ENCODE measurements at places on chromosomes 12 and 14. TPM values are rescaled to one million over a fixed set of nuclear protein-coding genes. Genes with fewer than 3 reads are reported as not detected.

Gene TRIAP1
- total RNA-seq, result 17.6 TPM

DNA sequence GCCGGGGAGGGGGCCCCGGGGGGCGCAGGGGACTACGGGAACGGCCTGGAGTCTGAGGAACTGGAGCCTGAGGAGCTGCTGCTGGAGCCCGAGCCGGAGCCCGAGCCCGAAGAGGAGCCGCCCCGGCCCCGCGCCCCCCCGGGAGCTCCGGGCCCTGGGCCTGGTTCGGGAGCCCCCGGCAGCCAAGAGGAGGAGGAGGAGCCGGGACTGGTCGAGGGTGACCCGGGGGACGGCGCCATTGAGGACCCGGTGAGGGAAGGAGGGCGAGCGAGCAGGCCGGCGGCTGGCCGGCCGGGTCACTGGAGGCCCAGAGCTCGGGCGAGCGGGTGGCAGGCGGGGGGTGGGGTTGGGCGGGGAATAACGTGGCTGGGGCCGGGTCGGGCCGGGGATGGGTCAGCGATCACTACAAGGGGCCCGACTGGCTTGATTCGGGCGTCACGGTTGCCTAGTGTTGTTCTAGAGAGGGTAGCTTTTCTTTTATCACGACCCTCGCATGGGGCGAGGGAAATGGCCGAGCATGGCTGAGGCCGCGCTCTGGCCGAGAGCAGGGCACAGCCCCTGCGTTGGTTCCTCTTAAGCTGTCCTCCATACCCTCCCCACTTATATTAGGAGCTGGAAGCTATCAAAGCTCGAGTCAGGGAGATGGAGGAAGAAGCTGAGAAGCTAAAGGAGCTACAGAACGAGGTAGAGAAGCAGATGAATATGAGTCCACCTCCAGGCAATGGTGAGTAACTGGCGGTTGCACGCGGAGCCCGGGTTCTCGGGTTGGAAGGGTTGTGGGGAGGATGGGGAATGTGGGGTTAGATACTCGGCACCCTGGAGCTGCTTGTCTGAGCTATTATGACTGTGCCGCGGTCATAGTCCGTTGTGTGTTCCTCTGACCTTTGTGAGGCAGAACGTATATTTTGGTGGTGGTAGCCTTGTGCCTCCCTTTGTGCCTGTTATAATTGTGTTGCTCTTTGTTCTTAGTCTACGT lies 603 bp downstream of the PABPN1 start:
- DNase-seq, result no peak

DNA sequence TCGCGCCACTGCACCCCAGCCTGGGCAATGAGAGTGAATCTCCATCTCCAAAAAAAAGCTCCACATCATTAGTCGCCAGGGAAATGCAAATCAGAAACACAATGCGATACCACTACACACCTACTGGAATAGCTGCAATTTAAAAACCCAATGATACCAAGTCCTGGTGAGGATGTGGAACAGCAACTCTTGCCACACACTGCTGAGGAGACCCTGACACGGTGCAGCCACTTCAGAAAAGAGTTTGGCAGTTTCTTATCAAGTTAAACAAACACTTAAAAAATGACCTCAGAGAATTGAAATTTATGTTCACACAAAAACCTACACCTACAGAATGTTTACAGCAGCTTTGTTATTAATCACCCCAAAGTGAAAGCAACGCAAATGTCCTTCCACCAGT lies 12.1 kb downstream of the P2RX2 start:
- DNase-seq, result no peak

GRCh38 chr12:3532931-3533702 lies 42.1 kb downstream of the PRMT8 start:
- DNase-seq, result peak; percentile 65

Gene RGS6
- total RNA-seq, result 0.08 TPM

DNA sequence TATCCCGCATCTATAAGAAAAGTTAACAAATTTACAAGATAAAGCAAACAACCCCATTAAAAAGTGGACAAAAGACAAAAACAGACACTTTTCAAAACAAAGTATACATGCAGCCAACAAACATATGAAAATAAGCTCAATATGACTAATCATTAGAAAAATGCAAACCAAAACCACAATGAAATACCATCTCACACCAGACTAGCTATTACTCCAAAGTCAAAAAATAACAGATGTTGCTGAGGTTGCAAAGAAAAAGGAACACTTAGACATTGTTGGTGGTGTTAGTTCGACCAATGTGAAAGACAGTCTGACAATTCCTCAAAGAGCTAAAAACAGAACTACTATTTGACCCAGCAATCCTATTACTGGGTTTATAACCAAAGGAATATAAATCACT lies 968.6 kb upstream of the USP15 start:
- no peak for DNase-seq

Gene FBLN5
- total RNA-seq, result 44.3 TPM

DNA sequence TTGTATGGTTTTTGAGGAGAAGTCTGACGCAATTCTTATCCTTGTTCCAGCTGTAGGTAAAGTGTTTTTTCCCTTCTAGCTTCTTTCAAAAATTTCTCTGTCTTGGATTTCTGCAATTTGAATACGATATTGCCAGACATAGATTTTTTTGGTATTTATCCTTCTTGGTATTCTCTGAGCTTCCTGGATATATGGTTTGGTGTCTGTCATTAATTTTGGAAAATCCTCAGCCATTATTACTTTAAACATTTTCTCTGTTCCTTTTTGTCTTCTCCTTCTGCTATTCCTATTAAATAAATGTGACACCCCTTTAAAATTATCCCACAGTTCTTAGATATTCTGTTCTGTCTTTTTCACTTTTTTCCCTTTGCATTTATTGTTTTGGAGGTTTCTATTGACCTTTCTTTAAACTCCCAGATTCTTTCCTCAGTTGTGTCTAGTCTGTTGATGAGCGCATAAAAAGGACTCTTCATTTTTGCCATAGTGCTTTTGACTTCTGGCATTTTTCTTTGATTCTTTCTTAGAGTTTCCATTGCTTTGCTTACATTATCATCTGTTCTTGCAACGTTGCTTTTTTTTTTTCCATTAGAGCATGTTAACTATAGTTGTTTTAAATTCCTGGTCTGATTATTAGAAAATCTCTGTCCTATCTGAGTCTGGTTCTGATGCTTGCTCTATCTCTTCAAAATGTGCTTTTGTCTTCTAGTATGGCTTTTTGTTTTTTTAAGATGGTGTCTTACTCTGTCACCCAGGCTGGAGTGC lies 129.1 kb downstream of the MSRB3 start:
- DNase-seq, result no peak

DNA sequence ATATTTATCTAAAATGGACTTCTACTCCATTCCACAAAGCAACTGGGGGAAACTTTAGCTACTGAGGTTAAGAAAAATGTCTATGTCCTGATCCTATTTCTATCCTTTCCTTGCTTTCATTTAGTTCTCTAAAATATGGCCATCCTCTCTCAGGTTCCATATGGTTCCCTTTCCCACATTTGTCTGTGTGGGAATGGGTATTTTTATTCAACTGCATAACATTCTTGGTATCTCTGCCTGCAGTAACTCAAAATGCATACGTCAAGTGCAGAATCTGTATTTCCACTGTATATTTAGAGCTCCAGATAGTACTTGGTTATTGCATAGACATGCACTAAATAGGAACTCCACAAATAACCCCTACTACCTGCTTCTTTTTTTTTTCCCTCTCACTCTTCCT lies 130.6 kb upstream of the BTG1 start:
- DNase-seq, result no peak

Gene MYO1H
- not detected for total RNA-seq

DNA sequence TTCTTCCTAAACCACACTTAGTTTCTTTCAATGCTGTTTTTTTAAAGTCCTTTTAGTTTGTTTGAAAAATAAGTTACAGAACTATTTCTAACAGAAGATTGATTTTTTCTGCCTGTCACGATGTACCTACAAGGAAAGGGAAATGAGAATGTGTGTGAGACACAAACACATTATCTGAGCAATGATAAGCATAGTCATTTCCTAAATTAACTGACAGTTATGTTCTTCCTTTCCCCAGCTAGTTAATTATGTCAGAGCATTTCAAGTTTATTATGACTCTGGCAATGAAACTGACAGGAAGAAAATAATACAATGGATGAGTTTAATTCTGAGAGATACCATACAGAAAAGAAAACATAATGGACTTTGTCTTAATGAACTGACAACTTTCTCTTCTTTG lies 21.3 kb upstream of the LDHB start:
- no peak for DNase-seq

GRCh38 chr12:52607314-52607713 lies 6.1 kb upstream of the KRT72 start:
- DNase-seq, result no peak

DNA sequence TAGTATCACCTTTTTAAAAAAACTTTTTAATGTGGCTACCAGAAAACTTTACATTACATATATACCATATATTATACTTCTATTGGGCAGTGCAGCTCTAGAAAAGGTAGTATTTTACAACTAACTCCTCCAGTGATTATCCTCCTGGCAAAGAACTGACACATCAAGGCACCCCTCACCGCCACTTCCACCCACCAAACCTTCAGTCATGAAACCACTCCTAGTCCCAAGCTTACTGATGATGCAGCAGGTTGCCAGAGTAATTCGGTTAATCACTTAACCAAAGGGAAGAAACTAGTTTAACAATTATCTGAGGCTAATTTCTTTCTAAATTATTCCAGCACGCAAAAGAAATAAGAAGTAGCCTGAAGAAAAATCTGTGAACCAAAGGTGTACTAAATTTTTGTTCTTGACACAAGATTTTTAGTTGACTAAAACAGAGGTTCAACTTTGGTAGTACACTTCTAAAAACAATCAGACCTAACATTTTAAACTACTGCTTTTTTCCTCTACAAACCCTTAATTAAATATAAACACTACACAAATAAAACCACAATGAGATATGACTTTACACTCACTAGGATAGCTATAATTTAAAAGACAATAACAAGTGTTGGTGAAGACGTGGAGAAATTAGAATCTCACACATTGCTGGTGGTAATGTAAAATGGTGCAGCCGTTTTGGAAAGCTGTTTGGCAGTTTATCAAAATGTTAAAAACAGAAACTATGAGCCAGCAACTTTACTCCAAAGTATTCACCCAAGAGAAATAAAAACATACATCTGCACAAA lies 16.7 kb downstream of the SPPL3 start:
- no peak for DNase-seq

DNA sequence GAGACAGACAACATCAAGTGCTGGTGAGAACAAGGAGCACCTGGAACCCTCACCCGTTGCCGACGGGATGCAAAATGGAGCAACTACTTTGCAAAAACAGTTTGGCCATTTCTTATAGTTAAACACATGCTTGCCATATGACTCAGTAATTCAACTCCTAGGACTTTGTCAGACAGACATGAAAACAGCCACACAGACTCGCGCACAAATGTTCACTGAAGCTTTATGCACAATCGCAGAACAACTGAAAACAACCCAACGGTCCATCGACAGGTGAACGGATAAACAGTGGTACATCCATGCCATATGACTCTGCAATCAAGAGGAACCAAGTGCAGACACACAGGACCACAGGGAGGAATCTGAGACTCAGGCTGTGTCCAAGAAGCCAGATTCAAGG lies 30.8 kb downstream of the NCOR2 start:
- DNase-seq, result no peak

DNA sequence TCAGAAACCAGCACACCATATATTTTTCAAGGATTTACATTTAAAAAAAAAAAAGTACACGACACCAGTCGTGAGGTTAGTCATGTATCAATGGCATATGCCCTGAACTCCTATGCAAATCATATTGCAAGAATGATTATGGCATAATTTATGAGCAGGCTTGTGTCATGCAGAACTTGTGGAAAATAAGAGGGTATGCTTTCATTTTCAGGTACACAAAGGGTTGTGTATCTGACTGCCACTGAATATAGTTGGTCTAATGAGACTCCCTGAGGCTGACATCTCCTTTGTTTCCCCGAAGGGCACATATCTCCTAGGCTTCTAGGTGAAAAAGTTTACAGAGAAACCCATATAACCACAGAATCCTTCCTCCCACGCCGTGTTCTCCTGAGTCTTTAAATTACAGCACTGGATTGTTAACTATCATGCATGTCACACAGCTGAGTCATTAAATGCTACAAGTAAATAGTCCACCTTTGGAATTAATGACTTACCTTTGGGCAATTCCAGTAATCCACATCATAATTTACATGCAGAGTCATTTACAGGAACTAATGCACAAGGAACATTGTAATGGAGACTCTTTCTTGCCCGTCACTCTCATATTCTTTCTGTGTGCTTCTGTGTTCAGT lies 356.7 kb upstream of the DIO2 start:
- no peak for DNase-seq

DNA sequence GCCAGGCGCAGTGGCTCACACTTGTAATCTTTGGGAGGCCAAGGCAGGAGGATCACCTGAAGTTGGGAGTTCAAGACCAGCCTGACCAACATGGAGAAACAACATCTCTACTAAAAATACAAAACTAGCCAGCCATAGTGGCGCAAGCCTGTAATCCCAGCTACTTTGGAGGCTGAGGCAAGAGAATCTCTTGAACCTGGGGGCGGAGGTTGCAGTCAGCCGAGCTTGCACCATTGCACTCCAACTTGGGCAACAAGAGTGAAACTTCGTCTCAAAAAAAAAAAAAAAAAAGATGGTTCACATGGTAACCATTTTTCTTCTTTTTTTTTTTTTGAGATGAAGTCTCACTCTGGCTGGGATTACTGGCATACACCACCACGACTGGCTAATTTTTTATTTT lies 35.3 kb downstream of the SLC2A14 start:
- no peak for DNase-seq

- no peak for DNase-seq
These were observed 179.0 kb downstream of the SLC15A4 start for GRCh38 chr12:128644664-128645296.

Gene AMHR2
- 0.23 TPM for total RNA-seq

Gene CFAP54
- total RNA-seq, result not detected

GRCh38 chr12:131735476-131736445 lies 24.9 kb downstream of the SFSWAP start:
- no peak for DNase-seq

DNA sequence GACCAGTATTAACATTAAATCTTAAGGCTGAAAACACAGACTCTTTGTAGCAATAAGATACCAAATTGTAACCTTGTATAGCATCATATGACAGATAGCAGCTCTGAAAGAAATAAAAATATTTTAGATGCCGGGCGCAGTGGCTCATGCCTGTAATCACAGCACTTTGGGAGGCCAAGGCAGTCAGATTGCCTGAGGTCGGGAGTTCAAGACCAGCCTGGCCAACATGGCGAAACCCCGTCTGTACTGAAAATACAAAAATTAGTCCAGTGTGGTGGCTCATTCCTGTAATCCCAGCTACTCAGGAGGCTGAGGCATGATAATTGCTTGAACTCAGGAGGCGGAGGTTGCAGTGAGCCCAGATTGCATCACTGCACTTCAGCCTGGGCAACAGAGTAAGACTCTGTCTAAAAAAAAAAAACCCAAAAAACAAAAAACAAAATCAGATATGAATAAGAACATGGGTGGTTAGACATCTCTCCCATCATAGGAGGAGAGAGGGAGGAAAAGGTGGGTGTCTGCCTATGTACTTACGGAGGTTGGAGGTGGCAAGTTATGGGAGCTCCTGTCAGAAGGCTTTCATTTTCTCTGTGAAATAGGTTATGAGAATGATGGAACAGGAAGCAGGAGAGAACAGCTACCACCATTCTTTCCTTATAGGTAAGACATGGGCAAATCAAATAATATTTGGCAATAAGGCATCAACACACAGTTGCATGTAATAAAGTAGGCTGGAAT lies 7.6 kb upstream of the HEBP1 start:
- no peak for DNase-seq

Gene SLC7A8
- total RNA-seq, result 67.7 TPM

GRCh38 chr14:92470215-92470614 lies 43.4 kb upstream of the RIN3 start:
- no peak for DNase-seq

GRCh38 chr14:101120641-101121507 lies 217.4 kb upstream of the RTL1 start:
- DNase-seq, result peak; percentile 78

All from suprapubic skin (tissue), 4 donors.